ENCODE measurements at places on chromosomes 7 and 10.

- no peak for DNase-seq
Observed at GRCh38 chr10:51100221-51100620, 25.9 kb downstream of the PRKG1 start.

GRCh38 chr7:122528879-122529481 lies 169.9 kb downstream of the RNF133 start:
- DNase-seq = no peak

- DNase-seq = no peak
Observed at GRCh38 chr10:33039181-33039580, 81.2 kb upstream of the ITGB1 start.

DNA sequence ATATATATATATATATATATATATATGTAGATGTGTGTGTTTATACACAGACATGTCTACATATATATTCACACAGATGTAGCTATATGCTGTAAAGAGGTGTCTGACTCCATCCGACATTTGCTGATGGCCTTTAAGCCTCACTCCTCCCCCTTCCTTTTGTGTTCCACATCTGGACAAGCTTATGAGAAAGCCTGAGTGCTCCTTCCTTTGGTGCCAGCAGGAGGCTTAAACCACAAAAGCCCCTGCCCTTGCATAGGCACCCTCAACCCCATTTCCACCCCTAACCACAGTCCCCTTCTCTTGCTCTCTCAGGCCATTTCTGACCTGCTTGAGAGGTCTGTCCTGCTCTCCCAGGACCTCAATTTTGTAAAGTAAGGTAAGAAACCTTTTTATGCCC lies 98.7 kb downstream of the SVOPL start:
- no peak for DNase-seq

- DNase-seq = no peak
Observed at GRCh38 chr10:115606086-115606485, 512.9 kb downstream of the ATRNL1 start.

- DNase-seq = peak; percentile 30
Observed at GRCh38 chr10:17025444-17026295, 103.9 kb downstream of the CUBN start.

GRCh38 chr7:135650831-135651573 lies 11.3 kb upstream of the STMP1 start:
- no peak for DNase-seq

- no peak for DNase-seq
Observed at GRCh38 chr7:37497576-37497975, 48.9 kb upstream of the ELMO1 start.

GRCh38 chr7:19969859-19970493 lies 196.6 kb upstream of the TMEM196 start:
- DNase-seq = no peak

- no peak for DNase-seq
Observed at GRCh38 chr10:113038183-113038582, 88.1 kb downstream of the TCF7L2 start.

DNA sequence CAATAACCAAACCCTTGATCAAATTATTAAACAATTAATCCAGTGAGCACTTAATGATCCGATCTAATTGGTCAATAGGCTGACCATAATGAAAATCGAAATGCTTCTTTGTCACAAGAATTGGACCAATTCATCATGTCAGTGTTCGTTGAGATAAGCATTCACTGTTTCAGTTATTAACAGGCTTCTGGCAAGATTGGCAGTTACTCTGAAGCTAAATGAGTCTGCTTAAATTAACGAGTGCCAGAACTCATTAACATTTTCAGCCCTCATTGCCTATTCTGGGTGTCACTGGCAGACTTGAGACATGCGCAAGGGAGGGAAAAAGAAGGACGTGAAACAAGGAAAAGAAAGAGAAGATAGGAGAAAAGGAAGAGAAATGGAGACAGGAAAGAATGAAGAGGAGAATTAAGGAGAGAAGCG lies 30.7 kb upstream of the SLC26A3 start:
- DNase-seq = no peak

Measured in activated gamma-delta T cell treated with Interleukin-2 at 50 U/mL for 16 hours (primary cell).